ENCODE measurements at places on chromosomes 13 and 19.
A peak's percentile ranks its signal among the peaks of the same experiment; 100 is the strongest.

- no peak for DNase-seq
Observed at GRCh38 chr13:113540523-113540922, 44.0 kb upstream of the TFDP1 start.

GRCh38 chr13:110265682-110266430 is 41.1 kb downstream of the COL4A1 start:
- no peak for DNase-seq

DNA sequence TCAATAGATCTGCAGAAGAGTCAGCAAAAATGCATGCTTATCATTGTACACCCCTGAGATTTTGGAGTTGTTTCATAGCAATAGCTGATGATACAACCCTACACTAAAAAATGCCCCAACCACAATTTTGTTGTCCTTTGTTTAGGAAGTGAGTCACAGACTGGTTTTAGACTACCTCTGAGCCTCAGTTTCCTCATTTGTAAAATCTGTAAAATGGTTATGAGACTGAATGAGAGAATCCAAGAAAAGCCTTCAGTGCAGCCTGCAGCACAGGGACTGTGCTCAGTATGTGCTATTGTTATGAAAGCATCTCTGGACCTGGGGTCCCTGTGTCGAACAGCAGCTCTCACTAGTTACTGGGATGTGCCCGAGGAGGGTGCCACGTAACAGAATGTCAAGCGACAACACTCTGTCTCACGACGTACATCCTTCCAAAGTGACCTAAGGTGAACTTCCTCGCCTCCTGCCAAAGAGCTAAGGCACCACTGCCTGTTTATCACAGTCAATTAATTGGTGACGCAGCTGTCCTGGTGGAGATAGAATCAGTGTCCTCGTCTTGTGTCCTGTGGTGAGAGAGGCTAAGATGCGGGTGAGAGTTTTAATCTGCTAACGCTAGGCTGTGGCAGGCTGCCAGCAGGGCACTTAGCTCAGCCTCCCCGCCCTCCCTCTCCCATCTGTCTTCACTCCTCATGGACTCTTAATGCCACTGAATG is 18.1 kb downstream of the DHRS12 start:
- DNase-seq: peak; percentile 45

DNA sequence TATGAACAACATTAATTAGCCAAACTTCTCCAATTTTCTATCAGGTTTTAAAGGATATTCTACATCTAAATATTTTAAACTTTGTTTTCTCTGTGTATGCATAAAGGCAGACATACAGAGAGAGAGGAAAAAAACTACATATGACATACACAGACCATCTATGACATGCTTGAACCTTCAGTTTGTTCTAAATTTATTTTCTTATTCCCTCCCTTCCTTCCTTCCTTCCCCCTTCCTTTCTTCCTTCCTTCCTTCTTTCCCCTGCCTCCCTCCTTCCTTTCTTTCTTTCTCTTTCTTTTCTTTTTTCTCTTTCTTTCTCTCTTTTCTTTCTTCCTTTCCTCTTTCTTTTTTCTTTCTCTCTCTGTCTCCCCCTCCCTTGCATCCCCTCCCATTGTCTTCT is 35.8 kb upstream of the CD70 start:
- DNase-seq: no peak

GRCh38 chr19:33111587-33111986 is 20.3 kb upstream of the WDR88 start:
- DNase-seq: no peak

DNA sequence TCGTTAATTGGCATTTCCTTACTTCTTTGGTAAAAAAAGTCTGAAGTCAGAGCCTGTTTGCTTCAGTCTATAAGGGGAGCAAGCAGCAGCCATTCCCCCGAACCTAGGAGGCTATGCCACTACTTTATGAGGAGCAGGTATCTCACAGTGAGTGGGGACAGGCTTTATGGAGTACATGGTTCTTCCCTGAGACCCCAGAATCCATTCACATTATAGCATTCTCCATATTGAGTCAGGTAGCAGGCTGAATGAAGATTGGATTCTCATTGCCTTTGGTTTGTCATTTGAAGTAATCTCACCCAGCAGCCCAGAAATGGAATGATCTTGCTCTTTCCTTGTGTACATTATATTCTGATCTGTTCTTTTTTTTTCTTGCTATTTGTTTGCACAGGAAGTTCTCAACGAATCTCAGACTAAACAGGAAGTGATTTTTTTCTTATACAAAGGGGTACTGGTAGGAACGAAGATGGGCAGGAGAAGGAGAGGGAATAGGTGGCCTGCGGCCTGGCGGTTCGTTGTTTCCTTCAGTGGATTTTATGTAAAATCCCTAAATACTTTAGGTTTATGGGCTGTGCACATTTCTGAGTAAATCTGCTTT is 74.4 kb downstream of the ARHGAP35 start:
- peak; percentile 46 for DNase-seq

GRCh38 chr13:110280231-110280813 is 26.6 kb downstream of the COL4A1 start:
- no peak for DNase-seq

DNA sequence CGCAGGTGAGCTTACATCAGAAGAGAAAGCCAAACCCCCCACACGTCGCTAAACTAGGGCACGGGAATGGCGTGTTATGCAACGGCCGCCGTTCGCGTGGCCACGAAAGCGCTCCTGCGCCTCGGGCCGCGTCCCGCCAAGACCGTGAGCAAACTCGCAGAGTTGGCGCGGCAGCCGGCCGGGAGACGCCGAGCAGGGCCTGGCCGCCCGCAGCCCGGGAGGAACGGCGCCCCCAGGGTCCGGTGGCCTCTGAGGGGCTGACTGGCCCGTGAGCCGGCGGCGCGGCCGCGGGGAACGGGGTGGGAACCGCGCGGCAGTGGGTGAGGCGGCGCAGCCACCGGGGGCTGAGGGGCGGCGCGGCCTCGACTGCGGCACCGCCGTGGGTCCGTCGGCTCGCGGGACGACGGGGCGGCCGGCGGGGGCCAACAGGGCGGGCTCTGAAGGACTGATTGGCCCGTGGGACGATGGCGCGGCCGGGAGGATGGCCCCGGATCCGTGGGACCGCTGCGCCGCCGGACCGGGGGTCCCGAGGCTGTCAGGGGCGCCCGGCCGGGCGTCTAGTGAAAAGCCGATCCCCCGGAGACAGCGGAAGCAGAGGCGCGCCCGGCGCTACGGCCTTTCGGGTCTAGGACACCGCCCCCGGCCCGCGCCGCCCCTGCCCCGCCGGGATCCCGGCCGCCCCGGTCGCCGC is 903 bp downstream of the LATS2 start:
- no peak for DNase-seq

GRCh38 chr13:40442231-40442630 is 224.2 kb downstream of the FOXO1 start:
- no peak for DNase-seq

DNA sequence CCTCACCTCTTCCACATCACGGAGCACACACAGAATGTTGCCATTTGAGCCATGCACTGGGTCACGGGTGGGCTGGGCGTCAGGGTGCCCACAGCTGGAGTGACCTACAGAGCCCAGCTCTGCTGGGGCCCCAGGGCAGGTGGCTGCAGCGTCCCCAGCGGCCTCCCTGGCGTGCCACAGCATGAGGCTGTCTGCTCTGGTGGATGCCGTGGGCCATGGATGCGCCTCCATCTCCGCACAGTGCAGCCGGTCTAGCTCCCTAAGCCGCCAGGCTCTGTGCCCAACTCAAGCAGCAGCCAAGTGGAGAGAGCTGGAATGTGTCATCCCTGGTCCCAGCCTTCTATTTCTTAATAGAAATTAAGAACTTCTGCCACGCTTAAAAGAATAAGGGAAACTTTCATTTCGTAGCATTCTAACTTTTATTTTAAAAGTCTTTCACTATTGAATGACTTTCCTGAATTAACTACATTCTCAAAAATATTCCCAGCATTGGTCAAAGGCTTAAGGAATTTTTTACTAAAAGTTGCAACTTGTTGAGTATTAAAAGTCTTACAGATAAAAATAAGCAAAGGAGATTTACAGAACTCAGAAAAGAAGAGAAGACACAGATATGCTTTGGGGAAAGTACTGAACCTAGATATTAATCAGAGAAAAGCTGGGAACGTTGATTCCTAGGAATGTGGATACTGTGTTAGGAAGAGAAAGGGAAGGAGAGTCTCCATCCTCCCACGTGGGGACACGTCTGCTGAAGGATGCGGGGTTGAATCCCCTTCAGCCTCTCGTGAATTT is 59.3 kb downstream of the ATP11A start:
- no peak for DNase-seq

GRCh38 chr19:40806423-40807146 is 7.6 kb downstream of the EGLN2 start:
- DNase-seq: peak; percentile 70

- no peak for DNase-seq
Observed at GRCh38 chr19:49599378-49600295, 8.7 kb downstream of the PRR12 start.

DNA sequence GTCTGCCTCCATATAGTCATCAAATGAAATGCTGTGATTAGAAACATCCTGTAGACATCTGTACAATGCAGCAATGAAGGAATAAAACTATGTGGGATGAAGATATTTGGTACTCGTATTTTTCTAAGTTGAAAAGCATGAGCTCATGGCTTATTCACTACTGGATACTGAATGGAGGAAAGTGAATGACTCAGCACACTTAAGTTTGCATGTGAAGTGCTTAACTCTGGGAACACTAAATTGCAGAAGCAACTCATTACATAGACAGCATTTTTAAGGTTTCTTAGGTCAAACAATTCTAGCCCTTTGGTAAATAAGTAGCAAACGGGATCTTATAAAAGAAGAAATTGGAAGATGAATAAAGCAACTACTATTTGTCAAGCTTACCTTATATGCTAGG is 429.0 kb upstream of the MIR17HG start:
- peak; percentile 50 for DNase-seq

- DNase-seq: no peak
Observed at GRCh38 chr13:47415048-47415447, 518.2 kb upstream of the HTR2A start.

DNA sequence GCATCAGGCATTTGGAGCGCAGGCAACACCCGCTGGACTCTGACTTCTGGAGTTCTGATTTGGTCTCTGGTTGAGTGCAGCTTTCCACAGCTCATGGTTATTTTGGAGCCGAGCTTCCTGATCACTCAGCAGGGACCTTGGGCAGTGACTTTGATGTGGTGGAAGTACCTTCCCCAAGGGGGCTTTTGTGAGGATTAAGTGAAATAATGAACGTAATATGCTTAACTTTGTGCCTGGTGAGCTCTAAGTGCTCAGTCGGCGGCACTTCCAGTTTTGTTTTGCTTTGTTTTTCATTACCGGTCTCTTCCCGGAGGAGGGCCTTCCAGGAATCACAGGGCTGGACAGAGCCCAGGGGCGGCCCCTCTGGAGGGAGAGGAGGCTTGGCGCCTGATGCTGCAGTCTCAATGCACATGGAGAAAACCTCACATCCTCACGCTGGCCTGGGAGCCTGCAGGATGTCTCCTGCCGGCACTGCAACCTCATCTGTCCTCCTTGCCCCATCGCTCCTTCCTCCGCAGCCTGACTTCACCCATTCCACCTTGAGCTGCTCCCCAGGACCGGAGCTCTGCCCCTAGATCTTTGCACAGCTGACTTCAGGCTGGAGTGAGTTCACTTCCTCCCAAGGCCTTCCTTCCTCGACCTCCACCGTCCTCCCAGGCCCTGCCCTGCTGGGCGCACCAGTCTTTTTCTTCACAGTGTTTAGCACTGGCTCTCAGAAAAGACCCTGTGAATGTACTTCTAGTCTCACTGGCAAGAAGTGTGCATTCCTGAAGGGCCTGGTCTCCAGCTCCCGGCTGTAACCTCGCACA is 1.5 kb downstream of the PLEKHF1 start:
- no peak for DNase-seq

DNA sequence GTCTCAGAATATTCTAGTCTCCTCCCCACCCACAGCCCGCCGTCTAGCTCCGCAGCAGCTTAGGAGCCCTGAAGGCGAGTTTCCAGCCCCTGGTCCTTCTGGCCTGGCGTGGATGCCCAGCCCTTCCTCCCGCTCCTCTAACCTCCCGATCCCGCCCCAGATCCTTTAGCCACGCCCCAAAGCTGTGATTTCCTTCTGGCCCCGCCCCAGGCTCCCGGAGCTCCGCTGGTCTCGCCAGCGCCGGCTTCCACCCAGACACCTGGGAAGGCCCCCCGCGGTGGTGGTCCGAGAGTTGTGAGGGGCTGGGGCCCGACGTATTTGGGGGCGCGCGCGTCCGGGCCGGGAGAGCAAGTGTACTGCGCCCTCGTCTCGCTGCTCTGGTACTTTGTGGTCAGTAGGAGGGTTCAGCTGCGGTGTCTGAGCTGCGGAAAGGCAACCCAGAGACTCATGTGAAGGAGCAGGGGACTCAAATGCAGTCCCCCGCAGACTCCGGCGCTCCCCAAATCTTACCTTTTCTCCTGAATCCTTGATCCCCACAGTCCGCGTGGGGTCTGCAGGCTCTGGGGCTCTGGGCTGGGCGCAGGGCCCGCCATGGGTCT is at the start of gene CGB7:
TSS of gene CGB7 (minus strand) at position 114 of the 599 bp plus-strand sequence. CDS start 2,374 bp downstream, outside the sequence.
- peak; percentile 62 for DNase-seq

All from DMS53 (cell line).